ENCODE measurements at places on chromosomes 1 and 21. TPM values are rescaled to one million over a fixed set of nuclear protein-coding genes. Genes with fewer than 3 reads are reported as not detected.

DNA sequence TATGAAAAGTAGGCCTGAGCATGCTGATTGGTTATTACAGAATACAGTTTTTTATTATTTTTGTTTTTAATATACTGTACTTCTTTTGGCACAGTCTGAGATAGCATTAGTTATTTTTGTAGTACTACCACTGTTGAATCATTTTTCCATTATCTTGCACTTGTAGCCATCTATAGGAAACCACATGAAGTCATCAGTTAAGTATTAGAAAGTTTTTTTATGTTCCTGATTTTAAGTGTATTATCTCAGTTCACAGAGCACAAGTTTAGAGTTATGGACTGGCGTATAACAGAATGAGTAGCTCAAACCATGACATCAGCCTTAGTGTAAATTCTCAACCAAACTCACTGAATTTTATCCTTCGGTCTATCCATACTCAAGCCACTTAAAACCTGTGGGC, 22.8 kb downstream of the DHX9 start:
- no peak overlapping the region for H3K4me3 ChIP-seq
- DNase-seq, result no peak
- no peak overlapping the region for H3K27ac ChIP-seq

Gene CSF3R
- total RNA-seq, result 21.7 TPM

GRCh38 chr1:67832737-67833601, at the start of gene GNG12:
Gene GNG12, minus strand, starts transcription at chr1:67833467. Its CDS starts 125,781 bp downstream, at chr1:67707686.
- no peaks in the 10 kb centered on the region for H3K27me3 ChIP-seq
- peaks cover 67% of the 10 kb centered on the region for H3K4me1 ChIP-seq
- peak; percentile 82 for DNase-seq
- H3K4me3 ChIP-seq, result peak within 1 kb of the TSS; percentile 10
- no peaks in the 10 kb centered on the region for H3K36me3 ChIP-seq

GRCh38 chr1:226619031-226619430, 70.5 kb downstream of the STUM start:
- no peak for DNase-seq
- H3K4me1 ChIP-seq, result no peaks in the 10 kb centered on the region
- H3K36me3 ChIP-seq, result no peaks in the 10 kb centered on the region

DNA sequence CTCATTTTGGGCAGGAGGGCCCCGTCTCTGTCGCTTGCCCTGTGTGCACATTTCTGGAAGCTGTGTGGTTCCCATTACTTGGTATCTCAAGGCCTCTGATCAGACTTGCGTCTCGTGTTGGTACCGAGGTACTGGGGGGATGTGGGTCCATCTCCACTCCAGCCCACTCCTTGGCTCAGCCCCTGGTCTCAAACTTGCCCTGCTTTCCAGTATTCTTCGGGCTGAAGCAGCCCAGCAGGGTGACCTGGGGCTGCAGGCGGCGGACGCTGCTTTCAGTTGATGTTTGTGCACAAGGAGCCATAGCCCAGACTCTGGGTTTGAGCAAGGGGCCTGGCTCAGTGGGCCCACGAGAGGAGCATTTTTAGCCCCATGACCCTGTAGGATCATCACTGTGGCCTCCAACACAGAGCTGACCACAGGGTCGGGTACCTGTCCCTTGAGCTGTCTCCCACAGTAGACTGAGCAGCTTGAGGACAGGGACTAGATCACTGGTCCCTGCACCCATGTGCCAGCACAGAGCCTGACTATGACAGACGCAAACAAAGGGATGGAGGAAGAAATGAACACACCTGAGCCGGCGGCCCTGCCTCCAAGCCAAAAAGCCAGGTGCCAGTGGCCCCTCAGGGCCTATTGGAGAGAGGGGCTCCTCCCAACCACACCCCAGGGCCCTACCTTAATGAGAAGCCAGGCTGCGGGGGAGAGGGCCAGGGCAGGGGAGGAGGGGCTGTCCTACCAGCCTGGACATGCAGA, 46.8 kb downstream of the CHD5 start:
- no peaks in the 10 kb centered on the region for H3K36me3 ChIP-seq
- H3K4me3 ChIP-seq, result no peak overlapping the region
- H3K4me1 ChIP-seq, result no peaks in the 10 kb centered on the region
- no peaks in the 10 kb centered on the region for H3K27me3 ChIP-seq
- H3K27ac ChIP-seq, result no peak overlapping the region
- DNase-seq, result no peak

DNA sequence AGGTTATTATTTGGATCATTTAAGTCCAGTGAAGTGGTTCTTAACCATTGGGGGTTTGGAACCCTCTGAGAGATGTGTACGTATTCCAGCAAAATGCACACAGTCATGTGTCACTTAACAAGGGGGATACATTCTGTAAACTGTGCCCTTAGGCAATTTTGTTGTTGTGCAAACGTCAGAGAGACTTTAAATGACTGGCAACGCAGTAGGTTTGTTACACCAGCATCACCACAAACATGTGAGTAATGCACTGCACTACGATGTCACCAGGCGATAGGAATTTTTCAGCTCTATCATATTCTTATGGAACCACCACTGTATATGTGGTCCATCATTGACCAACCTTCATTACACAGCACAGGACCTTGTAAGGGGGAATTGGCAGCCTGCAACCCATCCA, 11.9 kb downstream of the AHCYL1 start:
- DNase-seq, result no peak
- no peak overlapping the region for H3K4me3 ChIP-seq
- H3K36me3 ChIP-seq, result no peaks in the 10 kb centered on the region
- H3K27ac ChIP-seq, result no peak overlapping the region

DNA sequence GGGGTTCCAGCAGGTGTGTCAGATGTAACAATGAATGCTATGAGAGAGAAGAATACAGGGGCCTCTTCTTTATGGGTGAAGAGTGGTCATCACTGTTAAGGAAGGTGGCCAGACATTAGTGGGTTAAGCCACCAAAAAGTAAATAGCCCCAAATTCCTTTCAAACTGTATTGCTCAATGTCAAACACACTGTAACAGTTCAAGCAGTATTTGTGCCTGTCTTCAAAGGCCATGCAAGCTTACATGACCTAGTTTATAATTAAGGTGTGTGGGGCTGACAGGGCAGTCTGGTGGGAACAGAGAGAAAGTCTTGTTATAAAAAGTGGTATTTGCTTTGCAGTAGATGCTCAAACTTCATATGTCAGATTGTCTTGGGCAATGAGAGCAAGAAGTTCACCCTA, 18.5 kb downstream of the CHIT1 start:
- DNase-seq, result no peak
- no peak overlapping the region for H3K27ac ChIP-seq
- H3K36me3 ChIP-seq, result no peaks in the 10 kb centered on the region
- no peak overlapping the region for H3K4me3 ChIP-seq
- H3K27me3 ChIP-seq, result no peaks in the 10 kb centered on the region

GRCh38 chr1:51693419-51694155, 76.7 kb downstream of the OSBPL9 start:
- DNase-seq, result no peak
- H3K27me3 ChIP-seq, result no peaks in the 10 kb centered on the region
- H3K4me3 ChIP-seq, result no peak overlapping the region
- H3K4me1 ChIP-seq, result peaks cover 26% of the 10 kb centered on the region

GRCh38 chr1:227895828-227896685, 51.7 kb downstream of the WNT9A start:
- no peak overlapping the region for H3K4me3 ChIP-seq
- H3K36me3 ChIP-seq, result no peaks in the 10 kb centered on the region
- DNase-seq, result peak; percentile 0
